SK-N-SH (cell line): ENCODE measurements at places on chromosomes 3 and 15.

- no peak for DNase-seq
Measured at GRCh38 chr3:155228676-155229075, 64.8 kb downstream of the STRIT1 start.

DNA sequence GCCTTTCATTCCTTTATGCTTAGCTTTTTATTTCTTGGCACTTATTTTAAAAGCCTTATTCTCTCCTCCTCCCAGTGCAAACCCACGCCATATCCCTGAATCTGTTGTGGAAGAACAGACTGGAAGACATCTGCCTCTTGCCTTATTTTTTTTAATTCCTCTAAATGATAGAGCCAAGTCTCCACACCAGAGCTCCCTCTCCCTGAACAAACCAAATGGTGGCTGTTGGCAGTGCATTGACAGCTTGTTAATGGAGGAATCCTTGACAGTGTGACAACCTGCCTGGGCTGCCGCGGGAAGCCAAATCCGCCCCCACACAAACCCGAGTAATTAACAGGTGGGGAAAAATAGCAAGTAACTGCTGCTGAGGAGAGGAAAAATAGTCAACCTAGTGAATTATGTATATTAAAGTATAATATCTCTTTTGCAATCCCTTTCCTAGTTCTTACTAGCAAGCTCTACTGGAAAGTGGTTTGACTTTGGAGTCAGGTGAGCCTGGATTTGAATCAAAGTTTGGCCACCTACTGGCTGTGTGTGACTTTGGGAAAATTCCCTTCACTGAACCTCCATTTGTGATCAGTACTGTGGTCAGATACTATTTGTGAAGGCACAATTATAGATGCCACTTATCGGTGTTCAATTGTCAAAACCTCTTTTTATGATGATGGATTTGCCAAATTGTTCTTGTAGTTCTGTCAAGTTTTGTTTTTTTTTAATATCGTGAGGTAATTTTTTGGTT is 589.6 kb downstream of the PDCD6IP start:
- no peak for DNase-seq

GRCh38 chr15:89998141-89998661 is 2.9 kb upstream of the ZNF710 start:
- DNase-seq, result no peak

- peak; percentile 37 for DNase-seq
Measured at GRCh38 chr15:71707230-71708050, 102.9 kb upstream of the NR2E3 start.

DNA sequence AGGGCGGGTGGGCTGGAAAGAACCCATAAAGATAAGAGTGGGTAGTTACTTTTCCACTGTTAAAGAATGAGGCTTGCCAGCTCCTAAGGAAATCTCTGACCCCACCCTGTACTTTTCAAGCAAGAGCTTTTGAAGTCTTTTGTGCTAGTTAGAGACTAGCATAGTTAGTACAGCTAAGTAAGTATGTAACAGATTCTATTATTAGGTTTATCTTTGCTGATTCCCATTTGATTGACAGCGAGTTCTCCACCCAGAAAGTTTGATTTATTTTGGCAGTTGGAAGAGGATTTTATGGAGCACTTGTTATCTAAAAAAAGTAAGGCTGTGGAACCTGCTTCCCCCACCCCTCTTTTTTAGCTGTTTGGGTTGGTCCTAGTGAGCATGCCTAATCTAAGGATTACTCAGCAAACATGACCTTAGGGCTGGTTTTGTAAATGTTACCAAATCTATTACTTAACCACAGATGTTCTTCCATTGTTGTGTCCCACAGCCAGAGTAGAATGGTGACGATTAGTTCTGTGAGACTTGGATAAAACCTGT is 57.6 kb downstream of the FNDC3B start:
- no peak for DNase-seq

- DNase-seq, result no peak
Measured at GRCh38 chr3:188807006-188807405, 364.8 kb upstream of the TPRG1 start.

GRCh38 chr15:63860155-63860554 is 26.4 kb upstream of the HERC1 start:
- no peak for DNase-seq

DNA sequence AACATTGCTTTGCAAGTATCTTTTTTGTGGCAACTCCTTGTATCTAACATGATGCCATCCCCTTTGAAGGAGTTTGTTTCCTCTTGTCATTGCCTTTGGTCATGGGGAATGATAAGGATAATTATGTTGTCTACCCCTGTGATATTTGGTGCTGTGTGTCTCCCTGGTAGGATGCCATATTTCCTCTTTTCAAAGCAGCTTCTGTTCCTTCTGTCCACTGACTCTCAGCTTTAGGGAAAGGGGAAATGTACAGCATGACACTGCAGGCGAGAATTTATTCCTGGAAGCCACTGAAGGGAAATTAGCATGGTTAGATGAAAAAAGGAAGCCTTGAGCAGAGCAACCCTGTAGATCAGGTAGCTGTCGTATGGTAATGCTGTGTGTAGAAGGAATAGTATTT is 576.7 kb downstream of the CADM2 start:
- no peak for DNase-seq
